ENCODE measurements at places on chromosomes 6 and 20.

GRCh38 chr6:72267470-72267869 is 354.4 kb upstream of the KCNQ5 start:
- no peak for DNase-seq

GRCh38 chr6:106380407-106380806 is 19.9 kb downstream of the CRYBG1 start:
- DNase-seq: no peak

- DNase-seq: no peak
Observed at GRCh38 chr20:54626126-54626525, 150.7 kb downstream of the DOK5 start.

DNA sequence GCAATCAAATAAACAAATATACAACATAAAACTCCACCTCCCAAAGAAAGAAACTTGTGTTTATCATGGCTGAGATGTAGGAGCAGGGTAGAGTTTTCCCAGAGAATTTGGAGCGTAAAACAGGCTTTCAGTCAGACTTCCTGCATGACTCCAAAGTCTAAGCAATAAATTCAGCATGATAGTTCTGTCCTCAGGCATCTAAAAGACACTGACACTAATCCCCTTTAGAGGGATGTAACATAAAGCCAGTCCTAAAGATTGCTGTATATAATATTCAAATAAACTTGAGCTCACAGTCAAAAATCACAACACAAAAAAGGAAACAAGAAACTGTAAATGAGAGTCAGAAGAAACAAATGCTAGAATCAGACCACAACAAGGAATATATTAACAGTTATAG is 234.4 kb downstream of the CENPW start:
- no peak for DNase-seq

- no peak for DNase-seq
Observed at GRCh38 chr6:2378046-2378657, 132.7 kb upstream of the GMDS start.

- DNase-seq: no peak
Observed at GRCh38 chr6:87682310-87682709, 19.7 kb downstream of the AKIRIN2 start.

GRCh38 chr6:20900389-20901160 is 366.3 kb downstream of the CDKAL1 start:
- DNase-seq: no peak

GRCh38 chr20:58471193-58472164 is 43.7 kb downstream of the APCDD1L start:
- DNase-seq: peak; percentile 38

- no peak for DNase-seq
Observed at GRCh38 chr6:143843677-143843999, 500 bp downstream of the LTV1 start.

GRCh38 chr6:132495604-132496079 is 17.3 kb downstream of the STX7 start:
- DNase-seq: no peak
